ENCODE measurements at places on chromosomes 1 and 21.

GRCh38 chr1:231951374-231951773 lies 324.8 kb downstream of the DISC1 start:
- DNase-seq, result no peak

GRCh38 chr1:210448297-210448892 lies 119.7 kb downstream of the HHAT start:
- no peak for DNase-seq

GRCh38 chr21:36677443-36677842 lies 21.5 kb upstream of the SIM2 start:
- DNase-seq, result no peak

GRCh38 chr1:151537112-151537511 lies 3.0 kb upstream of the TUFT1 start:
- no peak for DNase-seq

DNA sequence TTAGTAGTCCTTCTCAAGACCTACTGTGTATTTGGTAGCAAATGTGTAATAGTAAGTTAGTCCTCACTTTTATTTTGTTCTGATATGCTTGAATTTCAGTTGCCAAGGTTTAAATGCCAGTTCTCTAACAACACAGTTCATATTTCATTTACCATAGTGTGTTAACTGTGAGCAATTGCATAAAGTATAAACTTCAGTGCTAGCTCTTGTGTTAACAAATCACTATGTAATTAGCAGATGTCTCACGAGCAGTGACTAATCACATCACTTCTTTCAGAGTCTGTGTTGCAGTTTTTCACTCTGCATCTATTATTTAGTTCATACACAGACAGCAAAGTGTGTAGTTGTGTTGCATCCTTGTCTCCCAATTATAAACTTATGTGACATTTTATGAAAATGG lies 47.8 kb downstream of the ZMYM4 start:
- no peak for DNase-seq

DNA sequence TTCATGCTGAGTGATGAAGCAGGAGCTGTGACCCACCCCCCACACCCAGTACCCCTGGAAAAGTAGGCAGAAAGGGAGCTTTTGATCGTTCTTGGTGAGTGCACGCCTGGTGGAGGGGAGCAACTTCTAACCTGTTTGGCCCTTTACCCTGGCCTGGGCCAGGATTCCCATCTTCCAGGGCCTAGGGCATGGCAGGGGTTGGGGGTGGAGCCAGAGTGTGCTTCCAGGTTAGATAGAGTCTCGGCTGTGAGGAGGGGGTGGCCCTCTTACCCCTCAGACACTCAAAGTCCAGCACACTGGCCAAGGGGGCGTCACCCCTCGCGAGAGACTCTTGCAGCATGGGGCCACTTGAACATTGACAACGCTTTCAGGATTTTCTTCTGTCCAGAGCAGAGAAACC lies 236.6 kb downstream of the GRIK3 start:
- DNase-seq, result no peak

DNA sequence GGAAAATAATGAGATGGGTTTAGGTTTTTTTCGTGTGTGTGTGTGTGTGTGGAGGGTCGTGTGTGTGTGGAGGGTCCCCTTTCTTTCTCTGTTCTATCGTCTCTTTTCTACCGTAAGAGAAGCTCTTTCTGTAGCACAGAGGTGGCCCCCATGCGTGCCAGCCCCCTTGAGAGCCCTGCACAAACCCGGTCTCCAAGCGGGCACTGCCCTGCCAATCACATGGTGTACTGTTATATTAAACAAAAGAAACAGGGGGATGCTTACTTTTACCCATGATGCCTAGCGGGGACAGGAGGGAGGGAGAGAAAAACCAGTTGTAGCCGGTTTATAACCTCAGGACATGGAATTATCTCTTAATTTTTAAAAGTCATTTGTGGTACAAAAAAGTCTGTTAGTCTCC lies 41.0 kb downstream of the GATAD2B start:
- no peak for DNase-seq

DNA sequence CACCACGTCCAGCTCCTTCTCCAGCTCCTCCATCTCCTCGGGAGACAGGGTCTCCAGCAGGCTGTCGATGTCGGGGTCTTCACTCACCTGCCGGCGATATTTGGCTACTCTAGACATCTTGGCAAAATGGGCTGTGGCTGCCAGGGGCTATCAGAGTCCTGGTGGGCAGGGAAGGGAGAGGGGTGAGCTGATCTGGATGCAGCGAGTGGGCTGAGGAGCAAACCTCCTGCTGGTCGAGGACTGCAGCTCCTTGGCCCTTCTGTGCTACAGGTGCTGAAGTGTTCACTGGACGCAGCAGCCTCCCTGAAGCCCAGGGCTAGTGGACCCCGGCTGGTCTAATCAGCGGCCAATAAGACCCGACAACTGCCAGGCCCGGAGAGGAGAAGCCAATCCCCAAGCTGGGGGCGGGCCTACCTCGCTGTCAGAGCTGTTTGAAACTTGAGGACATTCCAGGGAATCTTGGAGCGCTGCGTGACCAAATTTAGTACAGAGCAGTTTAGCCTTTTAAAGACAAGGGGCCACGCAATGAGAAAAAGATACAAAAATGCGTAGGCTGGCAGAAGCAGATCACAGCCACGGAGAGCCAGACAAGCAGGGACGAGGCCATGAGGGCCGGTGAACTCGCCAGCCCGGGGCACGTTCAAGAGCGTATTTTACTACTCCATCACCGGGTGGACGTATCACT lies at the start of gene LMOD1:
Gene LMOD1 (minus strand): TSS at position 325 of the 685 bp plus-strand sequence. CDS start 208 bp downstream, at position 117.
- no peak for DNase-seq

DNA sequence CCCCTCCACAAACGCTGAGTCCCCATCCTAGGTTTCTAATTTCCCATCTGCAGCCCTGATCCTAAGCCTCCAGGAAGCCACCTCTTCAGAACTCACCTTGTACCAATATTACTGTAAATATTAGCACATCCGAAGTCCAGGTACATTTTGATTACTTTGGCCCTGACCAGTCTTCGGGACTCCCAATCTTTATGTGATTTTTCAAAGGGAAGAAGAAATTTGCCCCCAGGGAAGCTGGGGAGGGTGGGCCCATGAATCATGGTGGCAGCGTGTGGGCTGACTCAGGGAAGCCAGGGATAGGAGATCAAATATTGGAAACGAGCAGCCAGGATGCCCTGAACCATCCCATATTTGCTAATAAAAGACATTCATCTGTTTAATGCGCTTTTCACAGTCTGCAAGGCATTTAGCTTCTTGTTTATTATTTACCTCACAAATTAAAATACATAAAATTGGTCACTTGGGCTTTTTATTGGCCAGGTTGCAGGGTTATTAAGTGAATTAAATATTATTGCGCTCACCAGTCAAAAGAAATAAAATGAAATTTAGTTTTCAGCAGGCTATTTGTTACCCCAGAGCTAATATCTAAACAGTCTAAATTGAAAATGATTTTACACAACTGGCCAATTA lies 46.6 kb downstream of the KIAA0040 start:
- DNase-seq, result no peak

GRCh38 chr1:234658138-234658537 lies 48.2 kb upstream of the IRF2BP2 start:
- no peak for DNase-seq

DNA sequence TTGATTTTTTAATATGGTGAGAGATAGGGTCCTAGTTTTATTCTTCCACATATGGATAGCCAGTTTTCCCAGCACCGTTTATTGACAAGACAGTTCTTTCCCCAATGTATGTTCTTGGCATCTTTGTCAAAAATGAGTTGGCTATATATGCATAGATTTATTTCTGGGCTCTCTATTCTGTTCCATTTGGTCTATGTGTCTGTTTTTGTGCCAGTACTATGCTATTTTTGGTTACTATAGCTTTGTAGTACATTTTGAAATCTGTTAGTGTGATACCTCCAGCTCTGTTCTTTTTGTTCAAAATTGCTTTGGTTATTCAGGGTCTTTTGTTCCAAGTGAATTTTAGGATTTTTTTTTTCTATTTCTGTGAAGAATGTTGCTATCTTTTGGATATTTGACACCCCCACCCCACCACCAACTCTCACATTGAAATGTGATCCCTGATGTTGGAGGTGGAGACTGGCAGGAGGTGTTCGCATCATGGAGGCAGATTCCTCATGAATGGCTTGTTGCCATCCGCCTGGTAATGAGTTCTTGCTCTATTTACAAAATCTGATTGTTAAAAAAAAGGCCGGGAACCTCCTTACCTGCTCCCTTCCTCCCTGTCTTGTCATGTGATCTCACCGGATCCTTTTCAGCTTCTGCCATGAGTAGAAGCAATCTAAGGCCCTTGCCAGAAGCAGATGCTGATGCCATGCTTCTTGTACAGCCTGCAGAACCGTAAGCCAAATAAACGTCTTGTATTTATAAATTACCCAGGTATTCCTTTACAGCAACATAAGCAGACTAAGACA lies 54.8 kb upstream of the KRTAP19-8 start:
- DNase-seq, result no peak
